Esophagus squamous epithelium (tissue), 5 donors: ENCODE measurements at places on chromosomes 4 and X. TPM values are rescaled to one million over a fixed set of nuclear protein-coding genes. Genes with fewer than 3 reads are reported as not detected.

The OTC gene
- not detected for total RNA-seq

The LIMCH1 gene
- total RNA-seq = 10.5 TPM

The FAM9A gene
- total RNA-seq = not detected

The ANK2 gene
- 2.0 TPM for total RNA-seq

The CLIC2 gene
- 7.2 TPM for total RNA-seq

The SLC6A14 gene
- total RNA-seq = 1.4 TPM

The TGIF2LX gene
- total RNA-seq = not detected

The FRAS1 gene
- 5.2 TPM for total RNA-seq

- DNase-seq = no peak
These were observed 224.5 kb upstream of the TENM3 start for GRCh38 chr4:182018691-182019090.

- DNase-seq = no peak
These were observed 122.7 kb downstream of the TMEM164 start for GRCh38 chrX:110125446-110126162.

- DNase-seq = no peak
These were observed 55.4 kb upstream of the ESX1 start for GRCh38 chrX:104310090-104310489.

DNA sequence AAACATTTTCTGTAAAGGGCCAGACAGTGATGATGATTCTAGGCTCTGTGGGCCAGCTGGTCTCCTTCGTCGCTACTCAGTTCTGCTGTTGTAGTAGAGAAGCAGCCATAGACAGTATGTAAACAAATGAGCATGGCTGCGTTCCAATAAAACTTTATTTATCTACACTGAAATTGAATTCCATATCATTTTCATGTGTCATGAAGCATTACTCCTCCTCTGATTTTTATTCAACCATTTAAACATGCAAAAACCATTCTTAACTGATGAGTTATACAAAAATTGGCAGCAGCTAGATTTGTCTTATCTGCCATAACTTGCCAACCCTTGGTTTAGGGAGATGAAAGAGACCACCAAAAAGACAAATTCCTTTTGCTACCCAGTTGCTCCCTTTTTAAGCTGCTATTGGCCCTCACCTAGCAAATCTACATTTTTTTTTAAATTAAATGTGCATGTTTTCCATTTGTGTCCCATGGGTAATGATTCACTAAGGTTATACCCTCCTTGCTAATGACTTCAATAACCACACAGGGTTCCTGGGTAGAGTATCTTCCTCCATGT is 309.9 kb downstream of the DHX15 start:
- DNase-seq = no peak

- no peak for DNase-seq
These were observed 178.3 kb downstream of the AFAP1 start for GRCh38 chr4:7761312-7761711.

DNA sequence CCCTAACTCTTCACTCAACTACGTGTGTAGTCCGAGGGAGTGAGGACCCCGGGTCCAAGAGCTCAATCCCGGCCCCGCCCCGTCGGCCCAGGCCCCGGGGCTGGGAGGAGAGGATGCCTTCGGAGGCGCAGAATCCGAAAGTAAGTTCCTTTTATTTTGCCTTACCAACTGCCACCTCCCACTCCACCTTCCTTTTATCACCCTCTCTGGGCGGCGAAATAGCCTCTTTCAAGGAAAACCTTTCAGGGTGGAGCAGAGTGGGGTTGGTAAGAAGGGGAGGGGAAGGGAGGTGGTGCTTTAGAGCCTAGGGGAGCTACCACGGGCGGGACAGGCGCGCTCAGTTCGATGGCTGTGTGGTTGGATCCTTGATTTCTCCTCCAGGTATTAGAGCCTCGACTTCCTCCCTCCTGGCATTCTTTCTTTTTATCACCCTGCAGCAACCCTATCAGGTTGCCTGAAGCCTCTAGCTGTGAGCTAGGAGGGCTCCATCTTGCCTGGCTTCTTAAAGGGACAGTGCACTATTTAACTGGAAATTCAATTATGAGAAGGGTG is 191.2 kb downstream of the RRAGB start:
- no peak for DNase-seq

- no peak for DNase-seq
These were observed 10.7 kb upstream of the PDHA1 start for GRCh38 chrX:19332983-19333382.

- no peak for DNase-seq
These were observed 194.4 kb upstream of the ANK2 start for GRCh38 chr4:112855058-112855457.

DNA sequence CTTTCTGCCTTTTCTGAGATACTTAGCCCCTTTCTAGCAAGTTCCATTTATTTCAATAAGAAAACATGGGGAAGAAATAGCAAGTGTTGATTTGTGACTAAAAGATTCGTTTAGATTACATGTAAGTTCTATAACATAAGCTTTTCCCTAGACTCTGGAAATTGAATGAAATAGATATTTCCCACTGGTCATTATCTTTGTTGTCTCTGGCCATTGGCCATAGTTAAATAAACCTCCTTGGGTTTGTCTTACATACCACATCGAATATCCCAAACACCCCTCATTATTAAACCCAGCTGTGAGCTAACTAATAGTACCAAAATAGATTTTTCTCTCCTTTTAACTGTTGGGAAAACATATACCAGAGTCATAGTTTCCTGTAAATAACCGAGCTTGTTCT is 534.8 kb downstream of the IQCM start:
- no peak for DNase-seq

GRCh38 chr4:26351685-26352084 is 30.9 kb downstream of the RBPJ start:
- DNase-seq = no peak

DNA sequence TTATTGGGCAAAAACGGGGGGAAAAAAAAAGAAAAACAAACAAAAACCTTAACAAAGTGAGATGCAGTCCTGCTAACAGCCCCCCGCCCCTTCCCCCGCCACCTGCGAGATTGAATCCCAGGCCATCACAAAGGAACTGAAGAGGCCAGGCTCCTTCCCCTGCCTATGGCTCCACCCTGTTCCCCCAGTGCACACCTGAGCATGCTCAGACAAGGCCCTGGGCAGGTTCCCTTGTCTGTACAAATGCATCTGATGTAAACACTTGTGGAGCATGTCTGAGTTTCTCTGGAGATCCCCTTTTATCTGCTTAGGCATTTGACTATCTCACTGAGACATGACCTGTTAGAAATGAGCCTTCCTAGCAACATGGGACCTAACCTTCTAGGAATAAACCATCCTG is 983.7 kb upstream of the PABPC4L start:
- no peak for DNase-seq
